ENCODE measurements at places on chromosomes 12 and 14.
A peak's percentile ranks its signal among the peaks of the same experiment; 100 is the strongest.

DNA sequence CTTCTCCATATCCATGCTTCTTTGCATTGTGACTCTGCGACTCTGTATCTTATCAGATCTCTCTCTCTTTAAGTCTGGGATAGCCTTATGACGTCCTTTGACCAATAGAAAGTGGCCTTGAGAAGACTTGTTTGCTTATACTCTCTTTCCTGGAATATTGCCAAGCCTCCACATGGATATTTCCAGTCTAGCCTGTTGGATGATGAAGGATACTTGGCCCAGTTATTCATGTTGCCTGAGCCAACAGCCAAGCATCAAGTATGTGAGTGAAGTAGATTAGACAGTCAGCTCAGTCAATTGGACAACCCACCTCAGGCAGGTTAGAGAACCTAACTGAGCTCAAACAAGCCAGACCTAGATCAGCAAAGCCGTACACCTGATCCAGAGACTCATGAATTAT is 864.2 kb upstream of the MGAT4C start:
- H3K27ac ChIP-seq: no peak overlapping the region
- no peak overlapping the region for H3K4me3 ChIP-seq
- H3K36me3 ChIP-seq: no peaks in the 10 kb centered on the region
- no peaks in the 10 kb centered on the region for H3K4me1 ChIP-seq

DNA sequence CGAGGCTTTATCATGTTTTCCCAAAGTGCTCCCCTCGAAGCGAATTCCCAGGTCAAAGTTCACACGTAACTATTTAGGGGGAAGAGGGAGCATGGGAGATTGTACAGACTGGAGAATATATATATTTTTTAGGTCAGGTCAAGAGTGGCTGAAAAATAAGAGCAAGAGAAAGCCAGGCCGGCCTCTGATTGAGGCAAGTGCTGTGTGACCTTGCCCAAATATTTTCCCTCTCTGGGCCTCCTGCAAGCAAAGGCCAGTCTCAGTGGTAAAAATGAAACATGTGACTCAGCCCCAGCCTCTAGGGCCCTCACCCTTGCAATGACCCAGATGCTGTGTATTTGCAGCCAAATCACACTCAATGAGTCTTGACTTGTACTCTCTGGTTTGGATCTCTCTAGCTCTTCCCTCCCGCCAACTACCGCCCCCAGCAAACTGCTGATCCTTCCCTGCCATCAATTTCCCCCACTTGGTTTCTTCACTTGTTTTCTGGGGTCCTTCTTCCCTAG is 34.1 kb downstream of the SMUG1 start:
- no peaks in the 10 kb centered on the region for H3K4me1 ChIP-seq
- H3K4me3 ChIP-seq: no peak overlapping the region
- H3K27me3 ChIP-seq: peaks cover 33% of the 10 kb centered on the region
- no peaks in the 10 kb centered on the region for H3K36me3 ChIP-seq

GRCh38 chr12:27505109-27505508 is 18.9 kb upstream of the PPFIBP1 start:
- no peak for DNase-seq
- no peak overlapping the region for H3K4me3 ChIP-seq
- no peaks in the 10 kb centered on the region for H3K4me1 ChIP-seq
- H3K36me3 ChIP-seq: no peaks in the 10 kb centered on the region
- no peak overlapping the region for H3K27ac ChIP-seq

GRCh38 chr12:26555139-26555538 is 277.9 kb downstream of the ITPR2 start:
- no peak overlapping the region for H3K4me3 ChIP-seq
- no peaks in the 10 kb centered on the region for H3K27me3 ChIP-seq
- no peak for DNase-seq
- no peaks in the 10 kb centered on the region for H3K36me3 ChIP-seq

GRCh38 chr14:56342494-56342942 is 224.3 kb downstream of the PELI2 start:
- no peak for DNase-seq
- H3K4me1 ChIP-seq: peaks cover 12% of the 10 kb centered on the region
- H3K27me3 ChIP-seq: no peaks in the 10 kb centered on the region

DNA sequence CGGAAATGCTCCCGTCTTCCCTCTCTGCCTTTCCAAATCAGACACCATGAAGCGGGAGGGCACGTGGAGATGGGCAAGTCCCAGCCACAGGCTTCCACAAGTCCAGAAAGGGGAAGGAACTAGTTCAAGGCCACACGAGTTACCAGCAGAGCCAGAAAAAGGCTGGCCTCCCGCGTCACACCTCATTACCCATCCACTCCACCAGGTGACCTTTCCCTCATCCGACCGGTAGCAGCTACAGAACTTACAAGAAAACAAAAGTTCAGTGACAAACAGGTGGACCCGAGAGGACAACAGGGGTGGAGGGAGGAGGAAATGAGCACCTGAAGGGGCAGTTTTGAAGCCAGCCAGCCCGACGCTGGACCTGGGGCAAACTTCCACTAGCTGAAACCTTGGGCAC is 46.9 kb downstream of the CHGA start:
- peaks cover 13% of the 10 kb centered on the region for H3K4me1 ChIP-seq
- no peaks in the 10 kb centered on the region for H3K27me3 ChIP-seq
- no peak overlapping the region for H3K27ac ChIP-seq
- no peaks in the 10 kb centered on the region for H3K36me3 ChIP-seq

DNA sequence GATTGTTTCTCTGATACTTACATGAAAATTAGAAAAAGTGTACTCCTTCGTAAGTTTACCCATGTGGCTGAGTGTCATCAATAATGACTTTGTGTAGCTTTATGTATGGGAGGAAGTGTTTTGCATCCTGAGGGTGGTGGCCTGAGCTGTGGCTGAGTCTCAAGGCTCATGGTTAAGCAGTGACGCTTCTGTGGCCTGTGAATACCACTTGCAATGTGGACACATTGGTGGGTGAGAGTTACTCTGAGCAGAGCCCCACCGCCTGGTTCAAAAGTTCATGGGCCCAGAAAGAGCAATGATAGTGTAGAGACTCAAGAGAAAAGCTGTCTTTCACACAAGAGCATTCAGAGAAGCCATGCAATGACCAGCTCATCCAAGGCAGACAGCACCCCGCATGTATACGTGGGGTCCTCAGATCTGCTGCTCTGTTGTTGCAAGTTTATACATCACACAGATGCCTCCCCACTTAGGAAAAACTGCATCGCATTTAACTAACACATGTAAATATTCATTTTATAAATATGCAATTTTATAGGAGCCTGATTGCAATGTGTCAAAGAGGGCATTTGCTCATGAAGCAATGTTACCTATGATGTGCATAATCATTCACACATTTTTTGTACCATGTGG is 55.1 kb upstream of the FRMD6 start:
- H3K4me1 ChIP-seq: no peaks in the 10 kb centered on the region
- no peaks in the 10 kb centered on the region for H3K27me3 ChIP-seq
- H3K27ac ChIP-seq: no peak overlapping the region
- no peak overlapping the region for H3K4me3 ChIP-seq
- no peaks in the 10 kb centered on the region for H3K36me3 ChIP-seq
- no peak for DNase-seq

- no peaks in the 10 kb centered on the region for H3K27me3 ChIP-seq
- no peak for DNase-seq
- no peak overlapping the region for H3K4me3 ChIP-seq
- no peaks in the 10 kb centered on the region for H3K36me3 ChIP-seq
Observed at GRCh38 chr14:60220084-60220483, 28.9 kb upstream of the PPM1A start.

DNA sequence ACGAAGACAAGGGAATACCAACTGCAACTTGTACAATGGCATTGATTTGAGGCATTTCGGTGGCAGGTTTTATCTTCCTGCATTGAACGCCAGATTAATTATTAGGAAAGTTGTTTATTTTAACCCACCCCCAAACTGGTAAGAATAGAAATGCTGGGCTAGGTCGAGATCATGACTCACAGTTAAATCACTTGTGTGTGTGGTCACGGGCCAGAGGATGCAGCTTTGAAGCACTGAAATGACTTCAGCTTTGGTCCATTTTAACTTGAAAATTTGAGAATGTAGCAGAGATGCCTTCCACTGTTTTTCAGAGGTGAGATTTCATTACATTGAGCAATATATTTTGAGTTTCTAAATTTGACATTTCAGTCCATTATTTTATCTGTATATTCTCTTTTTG is 23.6 kb upstream of the KCNH3 start:
- no peaks in the 10 kb centered on the region for H3K36me3 ChIP-seq
- H3K4me3 ChIP-seq: no peak overlapping the region
- no peaks in the 10 kb centered on the region for H3K4me1 ChIP-seq

DNA sequence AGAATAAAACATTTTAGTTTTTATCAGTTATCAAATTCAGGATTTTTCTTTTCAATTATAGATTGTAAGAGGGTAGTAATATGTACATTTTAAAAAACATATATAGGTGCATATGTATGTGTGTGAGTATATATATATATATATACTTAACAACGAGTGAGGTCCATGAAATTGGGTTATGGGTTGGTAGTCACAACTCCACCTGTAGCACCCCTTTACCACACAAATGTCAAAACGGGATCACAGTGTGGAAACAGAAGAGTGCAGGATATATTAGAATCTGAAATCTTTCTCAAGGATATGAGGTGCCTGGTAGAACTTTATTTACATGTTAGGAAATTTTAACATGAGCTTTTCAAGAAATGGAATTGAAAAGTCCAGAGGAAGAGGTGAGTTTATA is 31.3 kb downstream of the MIA2 start:
- no peaks in the 10 kb centered on the region for H3K36me3 ChIP-seq
- H3K27ac ChIP-seq: no peak overlapping the region
- no peak for DNase-seq
- no peak overlapping the region for H3K4me3 ChIP-seq

- H3K4me1 ChIP-seq: peaks cover 7% of the 10 kb centered on the region
- no peaks in the 10 kb centered on the region for H3K36me3 ChIP-seq
- no peak overlapping the region for H3K4me3 ChIP-seq
- H3K27me3 ChIP-seq: no peaks in the 10 kb centered on the region
- H3K27ac ChIP-seq: no peak overlapping the region
Observed at GRCh38 chr12:89414851-89415250, 62.5 kb upstream of the DUSP6 start.

- H3K36me3 ChIP-seq: no peaks in the 10 kb centered on the region
- H3K27me3 ChIP-seq: no peaks in the 10 kb centered on the region
- no peak for DNase-seq
- H3K4me3 ChIP-seq: no peak overlapping the region
- peak overlapping the region; percentile 15 for H3K27ac ChIP-seq
Observed at GRCh38 chr12:108712165-108712924, 19.0 kb downstream of the CORO1C start.

DNA sequence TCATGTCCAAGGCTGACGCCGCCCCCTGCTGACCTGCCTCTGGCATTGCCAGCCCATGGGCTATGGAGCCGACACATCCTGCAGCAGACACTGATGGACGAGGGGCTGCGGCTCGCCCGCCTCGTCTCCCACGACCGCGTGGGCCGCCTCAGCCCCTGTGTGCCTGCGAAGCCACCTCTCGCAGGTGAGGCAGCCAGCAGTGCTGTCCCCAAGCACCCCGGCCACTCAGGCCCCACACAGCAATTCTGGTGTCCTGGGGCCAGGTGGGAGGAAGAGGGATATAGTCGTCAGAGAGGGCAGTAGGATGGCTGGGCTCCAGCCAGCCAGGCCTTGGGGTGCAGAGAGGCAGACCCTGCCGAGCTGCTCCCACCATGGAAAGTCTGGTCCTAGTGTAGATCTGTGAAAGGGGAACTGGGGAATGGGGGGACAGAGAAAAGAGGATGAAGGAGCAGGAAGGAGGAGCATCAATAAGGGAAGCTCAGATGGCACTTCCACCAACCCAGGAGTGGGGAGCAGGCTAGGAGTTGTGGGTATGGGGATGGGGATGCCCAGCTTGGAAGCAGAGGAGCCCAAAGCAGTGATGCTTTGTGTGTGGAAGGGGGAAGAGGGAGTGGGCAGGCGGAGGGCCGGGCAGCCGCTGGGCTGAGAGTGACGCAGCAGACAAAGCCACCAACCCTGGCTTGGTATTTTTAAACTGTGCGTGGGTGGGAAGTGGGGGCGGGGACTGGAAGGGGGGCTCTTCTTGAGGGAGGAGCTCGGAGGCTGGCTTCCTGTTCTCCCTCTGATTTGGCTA is 4.7 kb downstream of the NAB2 start:
- H3K27ac ChIP-seq: peak overlapping the region; percentile 75
- H3K4me3 ChIP-seq: no peak overlapping the region
- peaks cover 34% of the 10 kb centered on the region for H3K4me1 ChIP-seq
- peaks cover 6% of the 10 kb centered on the region for H3K36me3 ChIP-seq
- DNase-seq: peak; percentile 67

- H3K4me1 ChIP-seq: no peaks in the 10 kb centered on the region
- no peaks in the 10 kb centered on the region for H3K36me3 ChIP-seq
- DNase-seq: no peak
- peaks cover 14% of the 10 kb centered on the region for H3K27me3 ChIP-seq
Observed at GRCh38 chr12:113735131-113735530, 231.0 kb downstream of the RBM19 start.

GRCh38 chr14:71966528-71966927 is 34.3 kb downstream of the RGS6 start:
- H3K27me3 ChIP-seq: no peaks in the 10 kb centered on the region
- no peak overlapping the region for H3K4me3 ChIP-seq
- no peak for DNase-seq

DNA sequence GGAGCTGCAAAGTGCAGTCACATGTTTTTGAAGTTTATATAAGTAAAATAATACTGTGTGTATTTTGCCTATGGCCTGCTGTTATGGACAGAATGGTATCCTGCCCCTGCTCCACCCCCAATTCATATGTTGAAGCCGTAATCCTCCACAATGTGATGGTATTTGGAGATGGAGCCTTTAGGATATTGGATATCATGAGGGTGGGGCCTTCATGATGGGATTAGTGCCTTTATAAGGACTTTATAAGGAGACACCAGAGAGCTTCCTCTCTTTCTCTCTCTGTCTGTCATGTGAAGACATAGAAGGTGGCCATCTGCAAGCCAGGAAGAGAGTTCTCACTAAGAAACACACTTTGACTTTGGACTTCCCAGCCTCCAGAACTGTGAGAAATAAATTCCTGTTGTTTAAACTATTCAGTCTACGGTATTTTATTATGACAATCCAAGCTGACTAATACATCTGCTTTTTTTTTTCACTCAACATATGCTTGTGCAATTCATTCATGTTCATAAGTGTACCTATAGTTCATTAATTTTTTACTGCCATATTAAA is 3.1 kb upstream of the CHPT1 start:
- no peaks in the 10 kb centered on the region for H3K27me3 ChIP-seq
- H3K4me3 ChIP-seq: no peak overlapping the region
- H3K4me1 ChIP-seq: peaks cover 28% of the 10 kb centered on the region
- no peak for DNase-seq

DNA sequence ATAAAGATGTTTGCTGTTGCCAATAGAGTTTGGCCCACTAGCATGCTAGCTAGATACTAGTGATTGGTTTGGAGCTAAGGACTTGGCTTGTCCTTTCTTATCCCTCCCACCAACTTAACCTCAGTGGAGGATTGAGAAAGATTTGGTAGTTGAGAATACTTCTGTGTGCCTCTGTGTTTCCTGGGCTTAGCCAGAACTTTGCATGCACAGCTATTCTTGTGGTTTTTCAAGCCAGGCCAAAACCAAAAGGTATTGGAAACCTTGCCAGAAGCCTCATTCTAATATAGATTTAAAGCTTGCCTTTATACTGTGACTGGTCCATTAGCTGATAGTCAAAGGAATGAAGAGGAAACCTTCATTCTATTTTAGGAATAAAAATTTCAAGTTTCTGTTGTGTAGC is 188.5 kb downstream of the CCDC91 start:
- no peak for DNase-seq
- H3K27ac ChIP-seq: no peak overlapping the region
- no peaks in the 10 kb centered on the region for H3K36me3 ChIP-seq
- no peaks in the 10 kb centered on the region for H3K27me3 ChIP-seq
- H3K4me1 ChIP-seq: no peaks in the 10 kb centered on the region

GRCh38 chr12:130588696-130589539 is 127.2 kb downstream of the RIMBP2 start:
- no peak overlapping the region for H3K4me3 ChIP-seq
- H3K27me3 ChIP-seq: no peaks in the 10 kb centered on the region
- H3K27ac ChIP-seq: no peak overlapping the region
- no peaks in the 10 kb centered on the region for H3K4me1 ChIP-seq
- no peaks in the 10 kb centered on the region for H3K36me3 ChIP-seq
